ENCODE measurements at places on chromosomes 11 and 22.

GRCh38 chr22:24489011-24489410 is 6.1 kb upstream of the UPB1 start:
- no peak for DNase-seq

DNA sequence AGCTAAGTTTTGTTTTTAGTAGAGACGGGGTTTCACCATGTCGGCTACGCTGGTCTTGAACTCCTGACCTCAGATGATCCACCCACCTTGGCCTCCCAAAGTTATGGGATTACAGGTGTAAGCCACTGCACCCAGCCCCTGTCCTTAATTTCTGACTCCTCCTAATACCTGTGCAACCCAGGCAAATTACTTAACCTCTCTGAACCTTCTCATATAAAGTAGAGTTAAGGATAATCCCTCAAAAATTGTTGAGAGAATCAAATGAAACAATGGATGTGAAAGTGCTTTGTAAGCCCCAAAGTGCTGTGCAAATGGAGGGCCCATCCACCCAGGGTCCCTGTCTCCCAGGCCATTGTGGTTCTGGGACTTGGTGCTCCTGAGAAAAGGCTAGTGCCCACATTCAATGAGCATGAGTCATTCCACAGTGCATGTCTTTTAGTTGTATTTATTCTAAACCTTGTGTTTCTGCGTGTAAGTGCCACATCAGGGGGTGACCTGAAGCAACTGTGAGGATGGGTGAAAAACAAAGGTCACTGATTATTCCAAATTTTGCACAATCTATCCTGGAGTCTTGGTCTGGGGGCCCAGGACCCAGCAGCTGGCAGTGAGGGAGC is 61.4 kb upstream of the PTPRJ start:
- no peak for DNase-seq

- no peak for DNase-seq
Measured at GRCh38 chr11:62553839-62554361, 7.3 kb upstream of the AHNAK start.

DNA sequence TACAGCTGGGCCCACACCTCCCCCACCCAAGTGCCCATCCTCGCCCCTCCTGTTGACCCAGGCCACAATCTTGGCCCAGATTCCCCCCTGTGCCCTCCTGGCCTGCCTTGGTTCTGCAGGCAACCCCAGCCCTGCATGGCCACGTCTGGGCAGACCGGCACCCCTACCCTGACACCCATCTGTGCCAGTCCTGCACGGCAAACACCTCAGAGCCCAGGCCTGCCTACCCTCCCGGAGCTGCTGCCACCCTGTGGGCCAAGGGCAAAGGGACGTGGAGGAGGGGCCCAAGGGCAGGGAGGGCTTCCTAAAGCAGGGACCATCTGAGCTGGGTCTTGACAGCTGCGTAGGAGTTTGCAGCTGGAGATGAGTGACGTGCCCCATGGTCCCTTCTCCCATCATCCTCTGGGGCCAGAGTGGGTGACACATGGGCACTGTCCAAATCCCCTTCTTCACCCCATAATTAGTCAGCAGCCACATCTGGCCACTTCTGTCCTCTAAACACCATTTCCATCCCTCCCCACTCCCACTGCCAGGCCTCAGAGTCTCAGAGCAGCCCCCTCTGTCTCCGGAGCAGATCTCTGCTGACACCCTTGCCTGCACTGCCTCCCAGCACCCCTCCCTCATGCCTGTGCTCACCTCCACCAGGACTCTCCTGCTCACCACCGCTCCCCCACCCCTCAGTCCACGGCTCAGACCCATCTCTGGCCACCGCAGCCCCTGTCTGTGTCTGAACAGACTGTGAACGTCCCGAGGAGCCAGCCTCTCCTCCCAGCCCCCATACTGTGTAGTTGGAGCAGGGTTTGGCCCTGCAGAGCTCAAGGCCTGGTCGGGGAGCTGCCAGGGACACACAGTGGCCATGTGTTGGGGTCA is 35.6 kb upstream of the PPARA start:
- DNase-seq = no peak

DNA sequence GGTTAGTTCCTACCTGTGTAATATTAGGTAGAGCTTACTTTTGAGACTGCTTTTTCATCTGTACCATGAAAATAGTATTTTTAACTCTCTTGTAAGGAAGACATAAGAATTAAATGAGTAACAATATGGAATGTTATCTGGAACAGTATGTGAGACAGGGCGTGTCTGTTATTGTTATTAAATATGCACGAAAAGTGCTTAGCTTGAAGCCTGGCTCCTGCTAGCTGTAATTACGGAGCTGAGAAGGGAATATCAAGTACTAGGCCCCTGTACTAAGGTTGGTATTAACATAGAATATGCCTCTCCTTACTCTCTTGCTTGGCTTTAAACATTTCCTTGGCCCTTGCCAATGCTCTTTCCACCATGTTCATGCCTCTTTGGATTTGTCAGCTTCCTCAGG is 194.0 kb downstream of the FAM76B start:
- DNase-seq = no peak

GRCh38 chr11:107102692-107103477 is 84.6 kb upstream of the GUCY1A2 start:
- DNase-seq = no peak

DNA sequence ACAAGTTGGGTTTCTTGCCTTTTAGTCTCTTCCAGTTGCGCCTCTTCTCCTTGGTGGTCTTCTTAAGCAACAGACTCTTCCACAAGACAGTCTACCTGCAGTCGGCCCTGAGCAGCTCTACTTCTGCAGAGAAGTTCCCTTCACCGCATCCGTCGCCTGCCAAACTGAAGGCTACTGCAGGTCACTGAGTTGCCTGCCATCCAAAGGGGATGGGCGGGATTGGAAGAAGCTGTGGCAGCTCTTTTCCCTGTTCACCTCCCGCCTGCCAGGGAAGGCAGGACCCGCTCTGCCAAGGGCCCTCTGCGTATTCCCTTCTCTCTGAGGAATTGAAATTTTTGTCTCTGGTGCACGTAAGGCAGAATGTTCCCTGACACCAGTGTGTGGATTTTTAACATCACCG is 9.2 kb upstream of the STT3A start:
- DNase-seq = no peak

DNA sequence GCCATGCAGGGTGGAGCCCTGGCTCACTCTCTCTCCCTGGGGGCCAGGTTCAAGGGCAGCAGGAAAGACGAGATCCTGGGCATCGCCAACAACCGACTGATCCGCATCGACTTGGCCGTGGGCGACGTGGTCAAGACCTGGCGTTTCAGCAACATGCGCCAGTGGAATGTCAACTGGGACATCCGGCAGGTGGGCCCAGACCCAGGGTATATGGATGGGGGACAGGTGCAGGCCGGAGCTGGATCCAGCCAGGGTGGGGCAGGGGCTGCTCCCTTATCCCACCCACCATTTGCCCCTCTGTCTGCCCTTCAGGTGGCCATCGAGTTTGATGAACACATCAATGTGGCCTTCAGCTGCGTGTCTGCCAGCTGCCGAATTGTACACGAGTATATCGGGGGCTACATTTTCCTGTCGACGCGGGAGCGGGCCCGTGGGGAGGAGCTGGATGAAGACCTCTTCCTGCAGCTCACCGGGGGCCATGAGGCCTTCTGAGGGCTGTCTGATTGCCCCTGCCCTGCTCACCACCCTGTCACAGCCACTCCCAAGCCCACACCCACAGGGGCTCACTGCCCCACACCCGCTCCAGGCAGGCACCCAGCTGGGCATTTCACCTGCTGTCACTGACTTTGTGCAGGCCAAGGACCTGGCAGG is 2.9 kb downstream of the TRPT1 start:
- DNase-seq = no peak

DNA sequence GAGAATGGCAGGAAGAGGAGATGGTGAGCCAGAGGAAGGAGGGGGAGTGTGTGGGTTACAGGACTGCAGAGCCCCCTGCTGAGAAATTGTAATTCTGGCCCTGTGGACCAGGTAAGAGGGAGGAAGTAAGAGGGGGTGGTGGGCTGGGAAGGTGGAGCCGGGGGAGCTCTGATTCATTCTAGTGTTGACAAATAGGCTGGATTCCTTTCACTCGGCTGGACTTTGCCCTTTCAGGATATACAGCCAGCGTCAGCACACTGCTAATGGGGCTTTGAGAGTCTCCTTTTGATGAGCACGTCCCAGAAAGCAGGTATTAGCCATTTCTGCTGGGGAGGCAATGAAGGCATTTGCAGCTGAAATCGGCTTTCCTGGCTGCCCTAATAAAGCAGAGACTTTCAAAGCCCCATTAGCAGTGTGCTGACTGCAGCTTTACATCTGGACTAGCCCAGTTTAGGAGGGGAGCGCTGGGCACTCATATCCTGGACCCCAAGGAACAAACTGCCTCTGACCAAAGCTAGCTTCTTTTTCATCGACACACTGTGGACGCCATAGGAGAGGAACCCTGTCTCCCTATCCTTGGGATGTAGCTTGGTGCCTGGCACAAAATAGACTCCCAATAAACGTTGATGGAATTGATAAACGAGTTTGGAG is 44.8 kb upstream of the CADM1 start:
- no peak for DNase-seq

GRCh38 chr11:73330569-73331093 is 22.6 kb downstream of the ARHGEF17 start:
- DNase-seq = no peak

GRCh38 chr11:55481416-55481815 is 72.9 kb upstream of the OR4C15 start:
- DNase-seq = no peak

- no peak for DNase-seq
Measured at GRCh38 chr11:120606211-120607010, 94.9 kb downstream of the GRIK4 start.

GRCh38 chr11:92216789-92217188 is 7.8 kb upstream of the FAT3 start:
- no peak for DNase-seq

DNA sequence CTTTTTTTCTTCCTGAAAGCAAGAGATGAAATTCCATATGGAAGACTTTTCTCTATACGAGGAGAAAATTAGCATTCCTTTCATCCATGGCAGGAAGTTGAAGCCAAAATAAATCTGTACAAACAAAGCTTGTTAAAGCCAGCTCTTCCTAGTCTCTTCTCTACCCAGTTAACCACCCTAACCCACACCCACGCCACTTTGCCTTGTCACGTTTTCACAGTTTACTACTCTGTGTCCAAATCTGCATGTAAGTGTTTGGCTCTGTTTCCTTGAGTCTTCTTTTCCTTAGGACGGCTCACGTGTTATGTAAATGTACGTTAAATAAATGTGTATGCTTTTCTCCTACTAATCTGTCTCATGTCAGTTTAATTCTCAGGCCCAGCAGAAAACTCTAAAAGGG is 7.1 kb upstream of the HMOX1 start:
- DNase-seq = no peak

- DNase-seq = no peak
Measured at GRCh38 chr22:19360300-19360792, 68.8 kb upstream of the CLTCL1 start.

- DNase-seq = no peak
Measured at GRCh38 chr11:118889797-118890196, 6.1 kb downstream of the CXCR5 start.

DNA sequence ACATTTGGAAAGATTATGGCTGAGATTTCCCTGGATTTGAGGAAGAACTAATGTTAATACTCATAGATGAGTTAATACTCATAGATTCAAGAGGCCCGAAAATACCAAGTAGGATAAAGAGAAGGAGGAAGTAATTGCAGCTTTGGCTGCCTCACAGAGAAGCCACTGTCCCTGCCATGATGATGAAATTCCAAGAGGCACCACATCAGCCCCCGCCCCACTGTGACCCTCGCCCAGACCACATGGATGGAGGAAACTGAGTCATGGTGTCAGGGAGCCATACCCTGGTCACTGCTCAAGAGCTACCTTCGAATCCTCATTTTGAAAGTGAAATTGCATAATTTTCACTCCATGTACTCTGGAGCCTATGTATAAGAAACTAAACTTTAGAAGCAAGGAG is 92.9 kb upstream of the SLC22A12 start:
- DNase-seq = no peak

- DNase-seq = peak; percentile 34
Measured at GRCh38 chr11:120432056-120433018, 79.2 kb upstream of the GRIK4 start.
